ENCODE measurements at places on chromosomes 1 and 21.
A peak's percentile ranks its signal among the peaks of the same experiment; 100 is the strongest.

- no peak for DNase-seq
Observed at GRCh38 chr1:113133038-113133437, 60.0 kb downstream of the LRIG2 start.

DNA sequence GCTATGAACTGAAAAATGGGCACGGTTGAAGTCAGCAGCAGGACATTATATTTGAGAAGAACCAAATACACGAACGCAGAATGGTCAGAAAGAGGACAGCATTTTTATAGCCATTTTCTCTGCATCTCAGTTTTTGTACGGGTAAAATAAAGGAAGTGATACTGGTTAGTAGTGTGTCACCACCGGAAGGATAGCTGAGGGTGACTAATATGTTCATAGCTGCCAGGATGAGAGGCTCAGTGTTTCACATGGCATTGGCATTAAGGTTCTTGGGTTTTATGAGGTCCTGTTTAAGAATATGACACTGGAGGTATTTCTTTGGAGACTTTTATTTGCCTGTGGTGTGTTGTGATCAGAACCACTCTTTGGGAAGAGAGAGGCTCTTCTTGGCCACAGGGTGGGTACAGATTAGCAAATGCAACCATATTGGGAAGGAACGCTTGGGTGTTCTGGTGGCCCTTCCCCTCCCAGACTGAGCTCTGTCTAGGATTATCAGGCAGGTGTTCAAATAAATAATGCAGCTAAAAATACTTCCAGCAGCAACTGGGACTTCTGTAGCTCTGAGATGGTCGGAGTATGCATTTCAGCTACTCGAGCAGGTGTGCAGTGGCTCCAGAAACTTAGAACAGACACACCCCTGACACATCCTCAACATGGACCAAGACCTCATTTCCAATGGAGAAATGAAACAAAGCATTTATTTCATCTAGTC, 158.2 kb downstream of the PBX1 start:
- DNase-seq = no peak

DNA sequence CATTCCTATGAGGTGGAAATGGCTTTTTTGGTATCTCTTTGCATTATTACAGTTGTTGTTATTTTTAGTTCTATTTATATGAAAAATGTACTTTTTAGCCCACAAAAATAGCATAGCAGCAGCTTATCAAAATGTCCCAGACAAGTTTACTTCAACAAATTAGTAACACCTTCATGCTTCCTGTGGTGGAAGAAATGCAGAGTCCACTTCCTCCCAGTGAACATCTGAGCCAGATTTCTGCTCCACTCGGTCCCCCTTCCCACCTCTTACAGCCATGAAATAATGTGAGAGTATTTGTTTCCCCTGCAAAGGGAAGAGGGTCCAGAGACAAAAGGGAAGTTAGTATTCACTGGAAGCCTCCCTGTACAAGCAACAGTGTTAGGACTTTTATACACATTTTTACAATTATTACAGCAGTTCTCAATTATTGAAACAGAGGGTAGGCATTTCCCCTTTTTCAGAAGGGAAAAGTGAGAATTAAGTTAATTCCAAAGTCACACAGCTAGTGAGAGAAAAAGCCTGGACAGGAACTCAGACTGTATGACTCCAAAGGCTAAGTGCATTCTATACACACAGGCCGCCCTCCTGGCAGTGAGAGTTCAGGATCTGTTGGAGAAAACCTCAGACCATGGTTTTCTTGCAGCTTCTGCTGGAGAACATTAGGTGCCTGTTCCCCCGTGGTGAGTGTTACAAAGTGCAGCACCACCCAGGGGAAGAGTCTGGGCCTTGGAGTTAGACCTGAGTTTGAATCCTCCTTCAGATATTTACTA, 126.5 kb downstream of the PBX1 start:
- no peak for DNase-seq

- DNase-seq = no peak
Observed at GRCh38 chr1:86641318-86641717, 63.1 kb upstream of the SH3GLB1 start.

DNA sequence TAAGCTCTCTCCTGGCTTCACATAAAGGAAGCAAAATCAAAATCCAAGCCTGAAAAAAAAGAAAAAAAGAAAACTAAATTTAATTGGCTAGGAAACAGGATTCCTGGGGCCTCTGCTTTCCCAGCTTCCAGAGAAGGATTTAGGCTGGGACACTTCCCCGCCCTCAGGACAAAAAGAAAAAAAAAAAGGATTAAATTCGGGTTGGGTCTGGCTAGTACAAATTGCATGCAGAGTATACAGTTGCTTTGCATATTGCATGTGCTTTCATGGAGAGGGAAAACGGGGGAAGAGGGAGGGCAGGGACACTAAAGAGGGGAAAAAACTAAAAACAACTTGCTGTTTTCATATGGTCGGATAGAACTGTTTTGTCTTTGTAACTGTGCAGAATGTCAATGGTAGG, 42.7 kb downstream of the OLIG1 start:
- no peak for DNase-seq

GRCh38 chr1:63917571-63918417, 144.0 kb downstream of the ROR1 start:
- DNase-seq = no peak

DNA sequence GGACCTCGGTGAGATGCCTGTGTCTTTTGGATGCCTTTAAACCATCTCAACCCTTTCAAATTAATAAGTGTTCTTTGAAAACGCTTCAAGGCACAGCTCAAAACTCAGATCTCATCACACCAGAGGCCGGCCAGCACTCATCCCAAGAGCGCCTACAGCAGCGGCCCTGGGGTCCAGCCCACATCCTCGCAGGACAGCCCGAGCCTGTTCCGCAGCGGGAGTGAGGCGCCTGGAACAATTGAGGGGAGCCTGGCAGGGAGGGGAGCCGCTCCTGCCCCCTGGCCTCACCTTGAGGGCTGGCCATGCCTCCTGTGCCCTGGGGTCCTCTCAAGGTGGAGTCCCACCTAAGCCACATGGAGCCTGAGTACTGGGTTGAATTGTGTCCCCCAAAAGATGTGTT, 37.9 kb downstream of the ACOT7 start:
- no peak for DNase-seq

GRCh38 chr1:206798384-206798996, 26.2 kb upstream of the IL10 start:
- DNase-seq = no peak

DNA sequence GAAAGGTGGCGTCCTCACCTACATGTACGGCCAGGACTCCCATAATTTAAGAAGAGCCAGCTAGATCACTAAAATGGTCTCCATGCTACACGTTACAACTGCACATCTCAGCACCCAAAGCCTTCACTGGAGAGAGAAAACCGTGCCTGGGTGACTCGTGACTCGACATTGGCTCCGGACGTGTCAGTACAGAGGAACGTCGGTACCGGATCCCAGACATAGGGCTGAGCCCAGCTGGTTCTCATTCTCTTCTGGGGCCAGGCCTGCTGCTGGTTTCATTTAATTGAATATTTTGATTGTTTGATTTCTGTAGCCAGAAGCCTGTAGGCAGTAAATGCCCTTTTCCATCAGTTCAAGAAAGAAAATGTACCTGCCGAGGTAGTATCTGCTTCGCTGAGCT, 93.1 kb downstream of the HHIPL2 start:
- no peak for DNase-seq

DNA sequence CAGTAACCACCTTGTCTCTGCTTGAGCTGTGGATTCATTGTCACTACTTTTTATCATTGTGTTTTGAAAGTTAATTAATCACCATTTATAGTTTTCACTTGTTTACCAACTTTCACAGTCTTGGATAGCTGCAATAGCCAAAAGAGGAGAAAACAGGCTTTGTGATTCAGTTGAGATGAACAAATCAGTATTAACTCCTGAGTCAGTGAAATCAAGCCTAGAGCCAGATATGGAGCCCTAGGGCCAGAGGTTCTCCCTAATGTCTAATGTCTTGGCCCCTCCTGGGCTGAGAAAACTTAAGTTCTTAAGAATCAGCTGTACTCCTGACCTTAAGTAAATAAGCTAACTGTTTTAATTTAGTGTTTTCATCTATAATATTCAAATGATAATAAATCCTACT, 228.8 kb downstream of the DNM3 start:
- no peak for DNase-seq

- no peak for DNase-seq
Observed at GRCh38 chr1:209106237-209106741, 477.2 kb upstream of the CAMK1G start.

DNA sequence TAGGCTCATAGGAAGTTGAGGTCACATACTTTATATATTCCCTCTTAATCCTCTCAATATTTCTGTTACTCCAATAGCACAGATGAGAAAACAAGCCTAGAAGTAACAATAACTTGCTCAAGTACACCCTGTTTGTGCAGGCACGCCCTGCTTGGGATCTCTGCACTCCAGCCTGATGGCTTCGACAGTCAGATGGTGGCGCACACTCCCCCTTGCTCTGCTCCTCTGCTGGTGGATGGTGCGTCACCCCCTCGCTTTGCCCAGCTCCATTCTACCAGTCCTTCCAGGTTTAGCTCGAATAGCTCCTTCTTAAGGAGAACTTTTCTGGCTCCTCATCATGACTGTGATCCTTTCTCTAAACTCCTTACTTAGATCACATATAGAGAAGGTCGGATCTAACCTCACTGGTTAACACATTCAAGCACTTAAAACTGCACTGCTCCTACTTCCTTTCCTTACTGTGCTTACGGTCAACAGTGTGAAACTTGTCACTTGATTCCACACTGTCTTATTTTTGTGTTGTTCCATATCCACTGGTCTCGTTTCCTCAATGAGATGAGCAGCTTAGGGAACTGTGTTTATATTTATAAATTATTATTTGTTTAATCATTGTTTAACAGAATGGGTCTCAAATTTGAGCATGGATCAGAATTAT, 3.0 kb downstream of the TSPAN2 start:
- no peak for DNase-seq

- DNase-seq = no peak
Observed at GRCh38 chr1:224980181-224980580, 50.7 kb downstream of the DNAH14 start.

- DNase-seq = no peak
Observed at GRCh38 chr1:108686614-108687313, 5.3 kb upstream of the PRPF38B start.

GRCh38 chr1:6181347-6181770, 1.2 kb upstream of the CHD5 start:
- no peak for DNase-seq

- DNase-seq = no peak
Observed at GRCh38 chr1:43847290-43847689, 86.3 kb upstream of the ARTN start.

- peak; percentile 33 for DNase-seq
Observed at GRCh38 chr1:228059634-228060457, 22.7 kb upstream of the ARF1 start.

GRCh38 chr1:195754874-195755273, 853.4 kb downstream of the KCNT2 start:
- DNase-seq = no peak

GRCh38 chr1:67601955-67602354, 83.0 kb upstream of the GADD45A start:
- no peak for DNase-seq

DNA sequence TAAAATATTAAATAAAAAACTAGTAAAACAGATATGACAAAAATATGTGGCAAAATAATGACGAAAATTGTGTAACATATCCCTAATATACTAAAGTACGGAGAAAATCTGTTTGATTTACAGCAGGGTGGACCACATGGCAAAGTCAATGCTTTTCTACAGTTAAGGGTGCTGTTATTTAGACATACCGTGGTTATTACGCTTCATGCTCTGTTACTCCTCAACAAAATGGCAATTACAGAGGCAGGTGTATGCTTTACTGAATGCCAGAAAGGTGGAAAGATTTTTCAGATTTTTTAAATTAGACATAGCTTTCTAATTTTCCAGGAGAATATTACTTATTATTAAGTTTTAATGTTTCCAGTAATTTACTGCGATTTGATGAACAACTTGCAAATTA, 343.9 kb upstream of the DPYD start:
- no peak for DNase-seq

DNA sequence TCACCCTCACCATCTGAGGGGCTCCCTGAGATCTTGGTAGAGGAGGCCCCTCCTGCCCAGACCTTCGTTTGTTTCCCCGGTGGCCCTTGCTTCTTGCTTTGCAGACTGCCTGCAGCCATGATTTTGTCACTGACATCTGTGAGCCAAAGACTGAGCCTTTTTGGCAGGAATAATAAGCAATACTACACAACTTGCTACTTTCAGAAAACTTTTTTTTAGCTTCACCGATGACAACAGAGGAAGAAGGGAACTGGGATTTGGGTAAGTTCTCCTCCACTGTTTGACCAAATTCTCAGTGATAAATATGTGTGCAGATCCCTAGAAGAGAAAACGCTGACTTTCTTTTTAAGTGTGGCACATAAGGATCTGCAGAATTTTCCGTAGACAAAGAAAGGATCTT, 11.7 kb upstream of the CD101 start:
- DNase-seq = no peak

DNA sequence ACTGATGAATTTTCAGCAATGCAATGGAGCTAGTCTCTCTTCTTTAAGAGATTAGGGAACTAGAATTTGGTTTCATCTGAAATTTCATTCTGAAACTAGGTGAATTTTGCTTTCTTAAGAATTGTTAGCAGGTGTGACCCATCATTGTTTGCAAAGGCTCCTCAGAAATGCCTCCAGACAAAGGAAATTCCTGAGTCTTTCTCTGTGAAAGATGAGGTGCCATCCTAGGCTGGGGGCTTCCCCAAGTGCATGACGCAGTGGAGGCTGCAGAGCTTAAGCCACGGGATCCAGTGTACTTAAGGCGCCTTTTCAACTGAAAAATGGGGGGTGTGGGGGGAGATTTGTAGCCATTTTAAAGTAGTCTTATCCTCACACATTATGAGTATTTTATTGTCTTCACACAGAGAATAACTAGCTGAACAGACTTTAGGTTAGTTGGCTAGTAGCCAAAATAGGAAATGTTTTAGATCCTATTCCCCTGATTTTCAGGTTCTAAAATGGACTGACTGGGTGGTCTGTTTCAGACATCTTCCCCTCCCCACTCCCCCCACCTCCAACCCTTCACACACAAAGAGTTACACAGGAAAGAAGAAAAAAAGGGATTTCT, 202.0 kb downstream of the NFIA start:
- DNase-seq = no peak

DNA sequence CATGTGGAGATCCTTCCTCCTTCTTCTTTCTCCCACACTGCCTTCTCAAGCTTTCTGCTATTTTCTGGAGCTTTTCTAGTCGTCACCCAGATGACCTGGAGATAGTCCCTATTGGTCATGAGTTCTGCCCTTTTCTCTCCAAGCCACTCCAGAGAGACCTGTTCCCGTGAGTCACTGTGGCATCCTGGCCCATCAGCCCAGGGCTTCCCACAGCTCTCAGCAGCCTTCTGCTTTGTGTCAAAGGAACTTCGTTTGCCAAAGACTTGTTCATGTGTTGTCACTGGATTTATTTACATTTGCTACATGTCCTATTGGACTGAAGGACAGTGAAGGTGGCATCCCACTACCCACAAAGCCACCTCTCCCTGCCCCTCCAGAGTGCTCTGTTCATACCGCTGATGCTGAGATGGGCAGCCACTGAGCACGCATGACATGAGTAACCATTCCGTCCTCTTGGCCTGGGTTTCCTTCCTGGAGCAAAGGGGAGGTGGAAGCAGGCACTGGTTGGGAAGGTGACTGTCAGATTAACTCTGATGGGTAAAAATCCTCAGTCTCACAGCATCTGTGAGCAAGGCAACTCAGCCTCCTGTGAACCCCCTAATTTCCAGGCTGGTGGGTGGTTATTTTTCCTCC, 119.2 kb downstream of the EDEM3 start:
- DNase-seq = no peak
